Eye (tissue), 1 donor: ENCODE measurements at places on chromosomes 11 and 22.

DNA sequence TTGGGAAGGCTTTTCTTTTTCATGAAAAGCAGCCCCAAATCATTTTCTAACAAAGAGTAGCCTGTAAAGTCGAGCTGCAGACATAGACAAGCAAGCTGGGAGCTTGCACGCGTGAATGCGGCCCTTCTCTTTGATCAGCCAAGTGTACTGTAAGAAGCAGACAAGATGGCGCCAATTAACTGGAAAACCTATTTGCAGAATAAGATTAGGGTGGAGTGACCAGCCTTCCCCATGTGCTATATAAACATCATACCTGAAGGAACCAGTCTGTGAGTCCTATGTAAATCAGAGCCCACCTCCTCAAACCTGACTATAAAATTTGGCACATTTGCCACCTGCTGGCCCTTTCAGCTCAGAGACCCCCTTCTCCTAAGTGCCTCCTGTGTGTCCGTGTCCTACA is 982.7 kb downstream of the OPCML start:
- peak; percentile 89 for DNase-seq

DNA sequence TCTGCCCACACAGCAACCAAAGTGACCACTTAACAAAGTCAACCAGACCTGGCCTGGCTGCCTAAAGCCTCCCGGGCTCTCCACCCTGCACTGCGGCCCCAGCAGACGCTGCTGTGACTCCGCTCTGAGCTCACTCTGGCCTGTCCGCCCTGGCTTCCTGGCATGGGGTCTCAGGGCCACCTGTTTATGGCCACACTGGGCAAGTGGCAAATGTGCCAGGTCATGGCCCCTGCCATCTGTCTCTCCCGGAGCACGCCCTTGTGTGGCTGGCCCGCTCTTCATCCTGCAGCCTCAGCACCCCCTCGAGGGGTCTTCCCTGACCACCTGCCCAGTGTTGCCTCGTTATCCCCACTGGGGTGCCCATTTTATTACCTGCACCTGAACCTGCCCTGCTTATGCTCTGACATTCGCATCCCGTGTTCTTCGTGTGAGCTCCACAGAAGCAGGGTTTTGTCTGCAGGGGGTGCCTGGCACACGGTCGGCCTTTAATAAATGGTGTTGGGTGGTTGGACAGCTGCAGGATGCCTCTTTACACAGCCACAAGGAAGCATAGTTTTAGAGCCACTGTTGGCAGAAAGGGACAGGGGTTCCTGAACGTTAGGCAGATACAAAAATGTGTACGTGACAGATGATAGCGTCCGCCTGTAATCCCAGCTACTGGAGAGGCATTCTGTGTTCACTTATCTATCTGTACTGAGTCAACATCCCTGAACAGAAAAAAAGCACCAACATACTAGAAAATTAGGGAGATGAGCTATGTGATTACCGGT is 785.6 kb downstream of the TBC1D22A start:
- no peak for DNase-seq

DNA sequence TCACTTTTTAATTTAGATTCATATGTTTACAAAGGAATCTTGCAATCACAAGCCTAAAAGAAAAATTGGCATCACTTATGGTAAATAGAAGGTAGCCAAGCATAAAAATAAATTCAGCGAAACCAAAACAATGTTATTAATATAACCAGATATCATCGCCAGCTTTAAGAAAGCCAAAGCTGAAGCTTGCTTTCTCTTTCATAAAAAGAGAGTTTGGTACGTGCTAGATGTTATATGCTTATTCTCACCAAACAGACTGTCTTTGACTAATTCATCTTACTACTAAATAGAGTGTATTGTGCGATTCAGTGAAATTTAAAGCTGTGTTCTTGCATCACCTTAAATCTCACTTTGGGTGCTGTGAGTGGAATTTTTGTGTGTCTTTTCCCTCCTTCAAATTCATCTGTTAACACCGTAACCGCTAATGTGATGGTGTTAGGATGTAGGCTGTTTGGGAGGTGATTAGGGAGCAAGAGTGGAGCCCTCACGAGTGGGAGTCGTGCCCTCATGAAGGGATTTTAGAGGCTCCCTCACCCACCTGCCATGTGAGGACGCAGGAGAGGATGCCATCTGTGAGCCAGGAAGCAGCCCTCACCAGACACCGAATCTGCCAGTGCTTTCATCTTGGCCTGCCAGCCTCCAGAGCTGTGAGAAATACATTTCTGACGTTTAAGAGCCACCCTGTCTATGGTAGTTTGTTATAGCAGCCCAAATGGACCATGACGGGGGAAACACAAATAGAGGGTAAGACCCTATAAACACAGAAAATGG is 134.1 kb upstream of the TMEM45B start:
- no peak for DNase-seq

DNA sequence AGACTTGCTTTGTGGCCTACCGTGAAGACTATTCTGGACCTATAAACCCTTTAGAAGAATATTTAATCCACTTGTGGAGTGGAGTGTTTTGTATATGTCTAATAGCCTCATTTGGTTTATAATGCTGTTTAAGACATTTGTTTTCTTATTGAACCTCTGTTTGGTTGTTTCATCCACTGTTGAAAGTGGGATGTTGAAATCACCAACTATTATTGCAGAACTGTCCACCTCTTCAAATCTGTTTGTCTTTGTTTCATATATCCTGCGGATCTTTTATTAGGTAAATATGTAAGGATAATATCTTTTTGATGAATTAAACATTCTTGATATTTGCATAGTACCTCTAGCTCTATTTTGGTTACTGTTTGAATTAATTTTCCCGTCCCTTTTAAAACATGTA is 49.1 kb downstream of the XKR3 start:
- DNase-seq, result no peak

DNA sequence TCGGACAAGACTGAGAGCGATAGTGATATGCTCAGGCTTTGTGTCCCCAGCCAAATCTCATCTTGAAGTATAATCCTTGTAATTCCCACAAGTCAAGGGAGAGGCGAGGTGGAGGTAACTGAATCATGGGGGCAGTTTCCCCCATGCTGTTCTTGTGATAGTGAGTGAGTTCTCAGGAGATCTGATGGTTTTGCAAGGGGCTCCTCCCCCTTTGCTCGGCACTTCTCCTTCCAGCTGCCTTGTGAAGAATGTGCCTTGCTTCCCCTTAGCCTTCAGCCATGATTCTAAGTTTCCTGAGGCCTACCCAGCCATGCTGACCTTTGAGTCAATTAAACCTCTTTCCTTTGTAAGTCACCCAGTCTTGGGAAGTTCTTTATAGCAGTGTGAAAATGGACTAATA is 7.5 kb upstream of the FOLR2 start:
- DNase-seq, result no peak

GRCh38 chr22:48709976-48710375 is 1117.7 kb downstream of the BRD1 start:
- DNase-seq, result no peak

GRCh38 chr11:69076129-69076791 is 27.5 kb downstream of the TPCN2 start:
- DNase-seq, result no peak

- no peak for DNase-seq
Measured at GRCh38 chr11:74696939-74697675, 34.1 kb downstream of the CHRDL2 start.

- DNase-seq, result no peak
Measured at GRCh38 chr11:116225236-116225635, 547.6 kb downstream of the BUD13 start.

- DNase-seq, result no peak
Measured at GRCh38 chr11:129728581-129728980, 87.1 kb upstream of the TMEM45B start.

- DNase-seq, result no peak
Measured at GRCh38 chr22:38754751-38755154, 1.0 kb downstream of the SUN2 start.

GRCh38 chr11:57311109-57311936 is 13.4 kb downstream of the TNKS1BP1 start:
- DNase-seq, result peak; percentile 71

DNA sequence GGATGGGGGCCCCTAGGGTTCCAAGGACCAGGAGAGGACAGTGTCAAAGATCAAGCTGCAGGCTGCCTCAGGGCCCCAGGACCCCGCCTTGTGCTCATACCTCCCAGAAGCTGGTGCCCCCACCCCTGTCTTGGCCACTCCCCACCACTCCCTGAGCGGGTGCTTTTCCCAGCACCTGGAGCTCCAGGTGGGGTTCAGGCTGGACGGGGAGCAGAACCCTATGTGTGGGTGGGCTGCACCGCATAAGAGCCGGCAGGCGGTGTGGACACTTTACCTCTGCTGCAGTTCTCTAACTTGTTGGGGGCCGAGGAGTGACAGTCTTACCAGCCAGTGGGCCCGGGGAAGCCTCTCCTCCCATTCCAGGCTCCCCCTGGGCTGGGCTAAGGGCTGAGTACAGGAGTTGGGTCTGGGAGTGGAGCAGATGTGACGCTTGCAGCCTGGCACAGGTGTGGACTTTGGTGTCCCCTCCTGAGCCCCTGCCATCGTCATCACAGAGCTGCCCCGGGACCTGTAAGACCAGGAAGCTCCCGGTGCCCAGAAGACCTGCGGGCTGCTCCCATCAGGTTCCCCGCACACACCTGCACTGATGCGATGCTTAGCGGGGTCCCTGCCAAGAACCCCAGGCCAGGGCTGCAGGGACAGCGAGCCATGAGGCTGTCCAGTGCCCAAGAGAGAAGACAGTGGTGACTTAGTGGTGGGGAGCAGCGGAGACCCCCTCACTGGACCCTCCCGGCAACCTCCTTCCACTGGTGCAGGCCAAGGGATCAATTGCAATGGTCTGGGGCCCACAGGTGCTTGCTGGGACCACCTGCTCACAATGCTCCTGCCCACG is 674.5 kb downstream of the BRD1 start:
- no peak for DNase-seq

- no peak for DNase-seq
Measured at GRCh38 chr22:38298312-38299005, 18.8 kb downstream of the CSNK1E start.

- no peak for DNase-seq
Measured at GRCh38 chr22:43550672-43551071, 138.9 kb downstream of the MPPED1 start.

DNA sequence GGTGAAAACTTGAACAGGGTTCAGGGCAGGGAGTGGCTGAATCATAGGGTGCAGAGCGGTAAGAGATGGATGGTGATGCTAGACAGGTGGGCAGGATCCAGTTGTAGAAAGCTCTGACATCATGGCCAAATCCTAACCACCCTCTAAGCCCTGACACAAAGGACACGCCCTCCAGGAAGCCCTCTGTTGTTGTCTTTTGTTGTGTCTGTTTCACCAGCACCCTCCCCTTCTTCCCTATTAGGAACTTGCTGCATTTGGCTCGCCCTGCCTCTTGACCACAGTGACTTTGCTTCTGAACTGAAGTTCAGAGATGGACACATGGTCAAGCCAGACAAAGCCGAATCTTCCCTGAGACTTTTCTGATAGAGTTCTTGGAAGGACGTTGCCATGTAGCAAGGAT is 14.2 kb upstream of the APOL6 start:
- no peak for DNase-seq

- no peak for DNase-seq
Measured at GRCh38 chr11:22190827-22191463, 1.9 kb upstream of the ANO5 start.

GRCh38 chr22:29797351-29797750 is 30.2 kb downstream of the UQCR10 start:
- DNase-seq, result no peak

DNA sequence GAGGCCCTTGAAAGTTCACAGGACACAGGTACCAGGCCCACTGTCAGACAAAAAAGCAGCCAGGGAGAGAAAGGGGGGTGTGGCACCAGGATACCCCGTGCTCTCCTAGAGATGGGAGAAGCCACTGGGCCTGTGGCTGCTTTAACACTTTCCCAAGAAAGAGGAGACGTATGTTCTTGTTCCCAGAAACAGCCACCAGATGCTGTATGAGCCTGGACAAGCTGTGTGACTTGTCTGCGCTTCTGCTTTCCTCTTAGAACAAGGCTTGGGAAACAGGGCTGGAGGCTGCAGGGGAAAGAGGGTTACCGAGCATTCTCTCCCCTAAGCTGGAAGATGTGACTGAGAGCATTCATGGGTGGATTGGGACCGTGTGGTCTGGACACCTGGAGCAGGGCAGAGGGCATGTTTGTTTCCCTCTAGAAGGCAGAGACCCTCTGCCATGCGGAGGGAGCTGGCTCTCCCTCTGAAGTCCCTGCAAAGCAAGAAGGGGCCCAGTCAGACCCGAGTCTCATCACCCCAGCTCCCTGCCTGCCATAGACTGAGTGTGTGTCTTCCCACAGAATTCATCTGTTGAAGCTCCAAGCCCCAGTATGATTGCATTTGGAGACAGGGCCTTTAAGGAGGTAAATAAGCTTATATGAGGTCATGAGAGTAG is 74.1 kb downstream of the TRIM29 start:
- no peak for DNase-seq

DNA sequence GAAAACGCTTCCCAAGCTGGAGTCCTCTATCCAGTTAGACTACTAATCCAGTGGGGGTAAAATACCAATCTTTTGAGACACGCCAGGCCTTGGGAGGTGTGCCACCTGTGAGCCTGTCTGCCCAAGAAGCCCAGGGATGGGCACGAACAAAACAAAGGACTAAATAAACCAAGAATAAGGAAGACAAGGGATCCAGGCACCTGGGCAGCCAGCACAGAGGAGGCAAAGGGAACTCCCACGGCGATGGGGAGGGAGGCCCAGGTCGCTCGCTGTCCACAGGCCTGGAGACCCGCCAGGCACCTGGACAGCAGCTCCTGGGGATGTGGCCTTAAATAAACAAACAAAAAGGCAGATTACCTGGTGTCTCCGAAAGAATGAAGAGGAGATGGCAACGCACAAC is 31.4 kb downstream of the LRFN4 start:
- DNase-seq, result no peak

DNA sequence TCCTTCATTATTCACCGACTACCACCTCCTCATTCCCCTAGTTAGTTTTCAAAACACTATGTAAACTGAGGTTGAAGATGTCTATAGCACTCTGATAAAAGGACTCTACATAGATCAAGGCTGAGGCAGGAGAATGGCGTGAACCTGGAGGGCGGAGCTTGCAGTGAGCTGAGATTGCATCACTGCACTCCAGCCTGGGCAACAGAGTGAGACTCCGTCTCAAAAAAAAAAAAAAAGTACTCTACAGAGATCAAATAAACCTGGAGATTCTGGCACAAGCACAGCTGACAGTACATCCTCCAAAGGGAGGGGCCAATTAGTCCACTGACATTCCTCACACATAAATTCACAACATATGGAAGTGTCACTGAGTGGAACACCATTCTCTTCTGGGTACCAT is 31.0 kb downstream of the TSG101 start:
- DNase-seq, result no peak

DNA sequence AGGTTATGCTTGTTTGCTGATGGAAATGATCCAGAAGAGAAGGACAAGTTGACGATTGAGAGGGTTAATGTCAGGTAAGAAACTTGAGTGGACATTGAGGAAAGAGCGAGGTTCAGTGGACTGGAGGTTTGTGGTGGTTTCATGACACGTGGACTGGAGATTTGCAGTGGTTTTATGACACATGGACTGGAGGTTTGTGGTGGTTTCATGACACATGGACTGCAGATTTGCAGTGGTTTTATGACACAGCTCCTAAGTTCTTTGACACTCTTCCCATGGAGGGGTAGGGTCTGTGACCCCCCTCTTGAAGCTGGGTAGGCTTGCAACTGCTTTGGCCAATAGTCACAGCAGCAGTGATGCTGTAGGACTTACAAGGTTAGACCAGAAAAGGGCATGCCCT is 5.4 kb upstream of the MAPK8IP2 start:
- DNase-seq, result no peak

- no peak for DNase-seq
Measured at GRCh38 chr11:47726878-47727514, 11.8 kb upstream of the AGBL2 start.
